ENCODE measurements at places on chromosomes 4 and X.

DNA sequence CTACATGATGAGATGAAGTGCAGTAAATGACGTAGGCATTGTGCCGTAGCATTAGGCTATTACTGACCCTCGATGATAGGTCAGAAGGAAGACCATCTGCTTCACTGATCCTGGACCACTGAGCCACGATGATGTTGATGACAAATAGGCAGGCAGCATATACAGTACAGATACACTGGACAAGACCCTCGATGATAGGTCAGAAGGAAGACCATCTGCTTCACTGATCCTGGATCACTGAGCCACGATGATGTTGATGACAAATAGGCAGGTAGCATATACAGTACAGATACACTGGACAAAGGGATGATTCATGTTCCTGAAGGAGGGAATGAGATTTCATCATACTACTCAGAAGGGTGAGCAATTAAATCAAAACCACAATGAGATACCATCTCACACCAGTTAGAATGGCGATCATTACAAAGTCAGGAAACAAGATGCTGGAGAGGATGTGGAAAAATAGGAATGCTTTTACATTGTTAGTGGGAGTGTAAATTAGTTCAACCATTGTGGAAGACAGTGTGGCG lies 50.9 kb downstream of the BEND4 start:
- no peak for DNase-seq

DNA sequence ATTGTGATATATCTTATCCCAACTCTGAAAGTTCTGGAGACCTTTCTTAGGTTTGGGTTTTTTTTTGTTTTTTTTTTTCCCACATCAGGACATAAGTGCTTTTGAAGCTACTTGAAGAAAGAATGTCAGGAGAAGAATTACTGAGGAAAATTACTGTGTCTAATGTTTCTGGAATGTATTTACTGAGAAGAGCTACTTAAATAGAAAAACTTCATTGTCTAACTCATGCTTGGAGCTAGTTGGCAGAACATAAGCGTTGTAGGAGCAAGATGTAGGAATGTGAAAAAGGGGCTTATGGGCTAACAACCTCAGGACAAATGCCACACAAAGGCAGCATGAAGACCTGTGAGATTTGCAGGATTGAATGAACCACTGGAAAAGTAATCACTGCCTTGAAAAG lies 166.6 kb upstream of the GLRA2 start:
- DNase-seq, result no peak

DNA sequence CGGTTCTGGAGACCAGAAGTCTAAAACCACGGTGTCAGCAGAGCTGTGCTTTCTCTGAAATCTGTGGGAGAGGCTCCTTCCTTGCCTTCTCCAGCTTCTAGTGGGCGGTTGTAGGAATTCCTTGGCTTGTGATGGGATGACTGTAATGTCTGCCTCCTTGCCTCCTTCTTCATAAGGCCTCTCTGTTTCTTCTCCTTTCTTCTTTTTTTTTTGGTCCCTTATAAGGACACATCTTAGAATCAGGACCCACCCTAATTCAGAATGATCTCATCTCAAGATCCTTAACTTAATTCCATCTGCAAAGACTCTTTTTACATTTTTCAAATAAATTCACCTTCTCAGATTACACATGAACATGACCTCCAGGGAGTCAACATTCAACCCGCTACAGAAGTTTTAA lies 186.9 kb downstream of the STK32B start:
- DNase-seq, result no peak

DNA sequence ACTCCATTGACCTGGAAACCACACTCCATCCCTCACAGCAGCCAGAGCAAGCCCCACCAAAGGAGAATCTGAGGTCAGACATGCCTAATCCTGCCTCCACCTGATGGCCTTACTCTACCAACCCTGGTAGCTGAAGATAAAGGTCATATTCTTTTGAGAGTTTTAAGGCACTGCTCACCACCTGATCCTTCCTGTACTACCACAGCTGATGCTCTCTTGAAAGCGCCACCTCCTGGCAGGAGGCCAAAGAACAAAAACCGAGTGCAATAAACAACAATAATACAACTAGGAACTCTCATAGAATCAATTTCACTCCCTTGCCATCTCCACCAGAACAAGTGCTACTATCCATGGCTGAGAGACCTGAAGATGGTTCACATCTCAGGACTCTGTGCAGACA lies 301.6 kb downstream of the NAF1 start:
- no peak for DNase-seq

DNA sequence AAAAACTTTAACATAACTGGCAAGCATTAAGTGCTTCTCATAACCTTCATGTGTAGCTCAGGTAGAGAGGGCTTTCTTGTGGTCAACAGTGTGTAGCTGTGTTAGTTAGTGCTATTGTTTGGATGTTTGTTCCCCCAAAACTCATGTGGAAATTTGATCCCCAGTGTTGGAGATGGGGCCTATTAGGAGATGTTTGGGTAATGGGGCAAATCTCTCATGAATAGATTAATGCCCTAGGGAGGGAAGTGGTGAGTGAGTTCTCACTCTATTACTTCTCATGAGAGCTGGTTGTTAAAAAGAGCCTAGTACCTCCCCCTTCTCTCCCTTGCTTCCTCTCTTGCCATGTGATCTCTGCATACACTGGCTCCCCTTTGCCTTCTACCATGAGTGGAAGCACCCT lies 16.5 kb upstream of the SLC25A43 start:
- DNase-seq, result no peak

DNA sequence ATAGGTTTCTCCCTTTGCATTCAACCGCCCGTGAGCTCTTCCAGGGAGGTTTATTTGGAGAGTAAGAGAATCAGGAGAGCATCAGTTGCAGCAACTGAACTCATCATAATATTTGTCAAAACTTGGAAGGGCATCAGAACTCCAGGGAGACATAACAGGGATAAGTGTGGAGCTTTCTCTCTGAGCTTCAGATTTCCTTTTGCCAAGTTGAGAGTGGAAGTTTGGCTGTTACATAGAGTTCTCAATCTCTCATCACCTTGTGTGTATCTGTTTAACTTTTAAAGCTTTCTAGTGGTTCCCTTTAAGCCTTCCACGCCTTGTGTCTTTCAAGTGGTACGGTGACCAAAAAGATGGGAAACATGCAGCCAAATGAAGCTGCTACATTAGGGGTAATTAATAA lies 18.8 kb downstream of the BMP3 start:
- DNase-seq, result no peak

- DNase-seq, result no peak
These were observed 82.5 kb downstream of the GASK1B start for GRCh38 chr4:158090323-158090722.

DNA sequence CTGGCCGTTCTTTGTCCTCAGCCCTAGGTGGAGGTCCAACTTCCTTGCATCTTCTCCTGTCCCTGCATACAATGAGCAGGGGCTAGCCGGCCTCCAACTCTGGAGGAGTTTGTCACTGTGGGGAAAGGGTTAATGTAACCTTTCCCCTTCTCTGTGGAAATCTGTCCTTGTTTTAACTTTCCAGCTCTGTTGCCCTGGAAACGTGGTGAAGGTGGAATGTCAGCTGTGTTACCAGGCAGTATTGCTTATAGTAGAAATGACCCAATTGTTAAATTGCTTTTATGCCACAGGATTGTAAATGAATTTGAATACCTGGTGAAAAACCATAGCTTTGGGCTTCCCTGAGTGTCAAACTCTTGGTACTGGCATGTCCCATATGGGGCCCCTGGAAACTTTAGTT lies 131.6 kb upstream of the SCML1 start:
- DNase-seq, result no peak

DNA sequence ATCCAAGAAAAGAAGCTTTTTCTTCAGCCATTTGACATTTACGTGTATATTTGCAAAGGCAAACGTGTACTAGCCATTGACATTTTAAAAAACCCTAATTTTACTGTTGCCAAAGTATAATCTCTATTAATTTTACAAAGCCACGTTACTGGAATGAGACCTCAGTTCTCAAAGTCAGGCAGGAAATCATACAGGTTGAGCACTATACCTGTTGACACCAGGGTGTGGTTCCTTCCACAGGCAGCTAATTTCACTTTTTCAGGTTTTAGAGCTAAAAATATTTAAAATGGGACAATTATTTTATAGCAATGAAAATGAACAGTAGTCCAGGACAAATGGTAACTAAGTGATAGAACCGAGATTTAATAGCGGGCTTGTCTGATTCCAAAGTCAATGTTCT lies 6.5 kb downstream of the RPGR start:
- no peak for DNase-seq

DNA sequence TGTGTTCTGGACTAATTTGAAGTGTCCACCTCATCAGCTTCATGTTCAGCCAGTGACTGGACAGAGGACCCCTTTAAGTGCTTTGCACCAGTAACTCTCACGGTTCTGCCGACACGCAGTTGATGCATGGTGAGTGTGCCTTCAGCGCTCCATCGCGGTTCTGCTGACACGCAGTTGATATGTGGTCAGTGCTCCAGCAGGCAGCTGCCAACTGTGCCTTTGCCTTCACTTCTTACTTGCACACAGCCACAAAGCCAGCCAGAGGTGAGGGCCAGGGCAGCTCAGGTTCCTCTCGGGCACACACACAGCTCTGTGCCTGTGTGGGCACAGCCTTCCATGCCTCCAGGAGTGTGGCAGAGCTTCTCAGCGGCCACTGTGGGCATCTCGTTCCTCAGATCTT lies 12.4 kb downstream of the NKX1-1 start:
- DNase-seq, result no peak

DNA sequence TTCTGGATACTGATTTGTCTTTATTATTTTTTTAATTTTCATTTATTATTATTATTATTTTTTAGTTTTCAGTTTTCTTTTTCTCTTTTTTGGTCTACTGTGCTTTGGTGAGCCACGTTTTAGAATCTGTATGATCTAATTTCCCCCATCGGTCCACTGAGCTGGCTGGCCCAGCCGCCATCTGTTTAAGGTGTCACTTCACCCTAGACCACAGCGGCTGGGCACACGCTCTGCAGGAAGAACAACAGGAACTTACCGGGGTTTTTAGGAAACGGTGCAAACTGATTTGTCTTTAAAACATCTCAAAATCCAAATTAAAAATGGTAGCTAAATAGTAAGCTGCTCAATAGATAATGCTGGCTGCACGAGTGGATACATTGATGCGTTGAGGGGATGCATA lies 48.8 kb upstream of the AMOT start:
- DNase-seq, result no peak

DNA sequence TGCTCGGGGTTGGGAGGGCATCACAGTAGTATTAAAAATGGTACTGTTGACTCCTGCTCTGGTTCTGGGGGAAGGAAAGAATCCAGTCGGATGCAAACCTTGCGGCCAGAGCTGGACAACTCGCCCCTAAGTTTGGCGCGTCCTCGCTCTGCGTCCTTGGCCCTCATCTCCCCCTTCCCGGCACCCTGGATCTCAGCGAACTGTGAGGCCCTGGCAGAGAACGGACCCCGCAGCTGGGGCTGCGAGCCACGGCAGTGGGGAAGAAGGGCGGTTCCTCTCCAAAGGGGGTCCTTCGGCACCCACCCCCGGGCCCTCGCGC lies 14.0 kb downstream of the ARHGEF6 start:
- DNase-seq, result no peak

DNA sequence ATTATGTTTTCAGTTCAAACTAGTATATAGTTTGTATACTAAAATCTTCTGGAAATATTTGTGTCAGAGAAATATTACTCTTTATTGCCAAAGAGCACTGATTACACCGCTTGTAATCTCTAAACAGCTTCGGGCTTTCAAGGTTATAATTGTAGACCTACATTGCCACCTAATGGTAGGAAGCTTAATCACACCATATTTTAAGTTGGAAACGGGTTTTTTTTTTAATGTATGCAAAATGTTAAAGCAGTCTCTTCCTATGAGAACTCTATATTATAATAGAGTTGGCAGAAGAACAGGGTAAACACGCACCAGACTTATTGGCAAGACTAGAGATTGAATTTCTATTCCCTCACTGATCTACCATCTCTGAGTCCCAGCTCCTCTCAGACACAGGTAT lies 19.5 kb upstream of the NFXL1 start:
- DNase-seq, result no peak

DNA sequence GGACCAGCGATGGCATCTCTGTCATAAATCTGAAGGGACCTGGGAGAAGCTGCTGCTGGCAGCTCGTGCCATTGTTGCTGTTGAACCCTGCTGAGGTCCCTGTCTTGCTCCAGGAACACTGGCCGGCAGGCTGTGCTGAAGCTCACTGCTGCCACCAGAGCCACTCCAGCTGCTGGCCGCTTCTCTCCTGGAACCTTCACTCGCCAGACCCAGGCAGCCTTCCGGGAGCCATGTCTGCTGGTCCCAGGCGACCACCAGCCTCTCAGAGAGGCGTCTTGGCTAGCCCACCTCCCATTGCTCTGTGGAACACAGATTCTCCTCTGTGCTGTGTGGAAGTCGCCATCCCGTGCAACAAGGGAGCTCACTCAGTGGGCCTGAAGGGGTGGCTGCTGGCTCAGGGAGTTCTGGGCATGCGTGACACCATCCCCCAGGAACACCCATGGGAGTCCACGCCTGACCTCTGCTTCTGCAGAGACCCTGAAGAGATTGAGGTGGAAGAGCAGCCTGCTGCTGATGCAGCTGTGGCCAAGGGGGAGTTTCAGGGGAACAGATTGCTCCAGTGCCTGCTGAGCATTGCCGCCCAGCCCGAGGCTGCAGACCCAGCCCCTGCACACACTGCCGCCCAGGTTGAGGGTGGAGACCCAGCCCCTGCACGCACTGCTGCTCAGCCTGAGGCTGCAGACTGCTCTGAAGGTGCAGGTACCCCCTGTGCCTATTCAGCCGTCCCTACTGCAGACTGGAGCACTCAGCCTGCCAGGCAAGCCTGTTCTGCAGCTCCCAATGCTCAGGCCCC lies 33.1 kb upstream of the CYP4V2 start:
- DNase-seq, result no peak

- no peak for DNase-seq
These were observed 116.1 kb downstream of the SHROOM3 start for GRCh38 chr4:76550966-76551780.

- no peak for DNase-seq
These were observed 21.0 kb upstream of the POLA1 start for GRCh38 chrX:24672701-24673190.

- no peak for DNase-seq
These were observed 104.0 kb upstream of the MBNL3 start for GRCh38 chrX:132592880-132593279.

DNA sequence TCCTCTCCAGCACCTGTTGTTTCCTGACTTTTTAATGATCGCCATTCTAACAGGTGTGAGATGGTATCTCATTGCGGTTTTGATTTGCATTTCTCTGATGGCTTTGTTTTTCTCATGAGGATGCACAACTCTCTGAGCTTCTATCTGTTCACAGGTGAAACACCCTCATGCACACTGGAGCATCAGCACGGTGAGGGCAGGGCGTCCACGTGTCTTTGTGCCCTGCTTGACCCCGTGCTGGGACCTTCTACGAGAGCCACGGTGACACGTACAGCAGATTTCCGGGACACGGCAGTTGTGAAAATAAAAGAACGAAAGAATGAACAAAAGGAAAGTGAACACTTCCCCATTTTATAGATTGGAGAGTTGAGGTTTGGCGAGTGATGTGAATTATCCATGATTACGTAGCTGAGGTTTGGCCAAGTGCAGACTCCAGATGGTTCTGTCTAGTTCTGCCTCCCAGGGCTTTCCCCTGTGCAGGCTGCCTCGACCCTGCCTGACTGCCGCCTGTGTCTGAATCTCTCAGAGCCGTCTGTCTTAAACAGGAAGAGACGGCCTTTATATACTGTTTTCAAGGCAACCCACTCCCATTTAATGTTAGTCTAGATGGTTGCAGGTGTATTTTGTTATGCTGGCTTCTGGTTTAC lies 67.8 kb upstream of the SORBS2 start:
- DNase-seq, result no peak
